Stimulated activated naive CD8-positive, alpha-beta T cell treated with anti-CD3 and anti-CD28 coated beads, Interleukin-15, amount 100 ng/mL, for 72 hours (primary cell): ENCODE measurements at places on chromosomes 3 and 15.

DNA sequence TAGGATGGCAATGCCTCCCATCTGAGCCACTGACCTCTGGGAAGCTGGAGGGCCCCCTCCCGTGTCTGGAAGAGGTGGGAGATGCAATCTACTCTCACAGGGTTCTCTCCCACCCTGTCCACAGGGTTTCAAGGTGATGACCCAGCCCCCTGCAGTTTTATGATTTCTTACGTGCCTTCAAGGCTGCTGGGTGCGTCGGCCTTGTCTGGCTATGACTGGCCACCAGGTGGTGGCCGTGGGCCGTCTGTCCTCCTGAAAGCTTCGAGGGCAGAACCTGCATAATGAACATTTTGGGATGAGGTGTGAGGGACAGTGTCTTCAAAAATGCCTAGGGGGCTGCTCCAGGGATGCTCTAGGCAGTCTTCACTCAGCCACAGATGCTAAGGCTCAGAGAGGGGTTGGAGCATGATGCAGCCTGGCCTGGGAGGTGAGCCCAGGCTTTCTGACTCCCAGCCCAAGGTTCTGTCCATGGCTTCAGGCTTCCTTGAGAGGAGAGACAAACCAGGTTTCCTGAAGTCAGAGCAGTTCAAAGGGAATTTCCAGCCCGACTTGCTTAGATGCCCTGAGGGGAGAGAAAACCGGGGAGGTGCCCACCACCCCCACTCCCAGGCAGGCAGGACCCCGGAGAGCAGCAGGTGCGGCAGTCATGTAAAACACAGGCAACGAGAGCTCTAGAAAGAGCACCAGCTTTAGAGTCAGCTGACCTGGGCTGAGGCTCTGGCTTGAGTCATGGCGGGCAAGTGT is 18.7 kb downstream of the ISG20 start:
- DNase-seq = no peak

DNA sequence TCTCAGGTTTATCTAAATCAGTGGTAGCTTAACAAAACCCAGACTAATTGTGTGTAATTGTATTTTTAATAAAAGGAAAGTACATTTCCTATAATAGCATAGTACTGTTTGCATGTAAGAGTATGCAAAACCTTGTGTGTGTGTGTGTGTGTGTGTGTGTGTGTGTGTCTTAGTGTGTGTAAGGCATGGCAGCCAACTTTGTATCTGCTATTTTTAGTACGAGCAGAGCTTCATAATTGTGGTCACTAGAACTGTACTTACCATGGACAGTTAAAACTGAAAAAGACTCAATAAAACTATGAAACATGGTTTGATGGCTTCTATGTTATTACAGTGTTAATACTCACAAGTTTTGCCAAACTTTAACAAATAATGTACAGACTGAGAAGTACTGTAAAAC is 6.2 kb downstream of the P2RY1 start:
- DNase-seq = no peak

- no peak for DNase-seq
These were observed 49.3 kb downstream of the HHLA2 start for GRCh38 chr3:108345492-108346205.

- DNase-seq = no peak
These were observed 66.9 kb upstream of the PLAAT1 start for GRCh38 chr3:193174140-193174539.

DNA sequence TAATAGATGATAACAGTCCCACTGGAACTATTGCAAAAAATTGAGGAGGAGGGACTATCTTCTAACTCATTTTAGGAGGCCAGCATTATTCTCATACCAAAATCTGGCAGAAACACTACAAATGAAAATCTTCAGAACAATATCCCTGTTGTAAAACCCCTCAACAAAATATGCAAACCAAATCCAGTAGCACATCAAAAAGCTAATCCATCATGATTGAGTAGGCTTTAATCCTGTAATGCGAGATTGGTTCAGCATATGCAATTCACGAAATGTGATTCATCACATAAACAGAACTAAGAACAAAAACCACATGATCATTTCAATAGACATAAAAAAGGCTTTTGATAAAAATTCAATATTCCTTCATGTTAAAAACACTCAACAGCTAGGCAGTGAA is 23.9 kb upstream of the PLSCR2 start:
- no peak for DNase-seq
